Fibroblast of gingiva (primary cell): ENCODE measurements at places on chromosomes 5 and 9.

DNA sequence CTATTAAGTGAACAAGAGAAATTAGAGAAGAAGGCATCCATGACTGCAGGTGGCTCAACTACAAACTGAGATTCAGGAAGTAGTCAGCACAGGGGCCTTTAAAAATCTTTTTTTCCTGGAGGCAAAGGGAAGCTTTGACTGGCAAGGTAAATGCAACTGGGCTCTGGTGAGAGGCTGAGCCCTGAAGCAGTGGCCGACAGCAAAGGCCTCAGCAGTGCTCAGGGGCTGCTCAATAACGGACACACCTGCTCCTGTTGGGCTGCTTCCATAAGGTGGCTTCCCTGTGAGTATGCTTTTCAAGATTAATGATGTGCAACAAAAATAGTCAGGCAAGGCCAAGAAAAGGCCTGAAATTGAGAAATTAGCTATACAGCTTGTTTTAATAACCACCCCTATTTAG lies 134.2 kb upstream of the RGMB start:
- no peak for DNase-seq

GRCh38 chr9:32703635-32704034 lies 68.2 kb upstream of the TAF1L start:
- DNase-seq = no peak

- DNase-seq = no peak
Measured at GRCh38 chr5:135543001-135543484, 7.3 kb upstream of the NEUROG1 start.

DNA sequence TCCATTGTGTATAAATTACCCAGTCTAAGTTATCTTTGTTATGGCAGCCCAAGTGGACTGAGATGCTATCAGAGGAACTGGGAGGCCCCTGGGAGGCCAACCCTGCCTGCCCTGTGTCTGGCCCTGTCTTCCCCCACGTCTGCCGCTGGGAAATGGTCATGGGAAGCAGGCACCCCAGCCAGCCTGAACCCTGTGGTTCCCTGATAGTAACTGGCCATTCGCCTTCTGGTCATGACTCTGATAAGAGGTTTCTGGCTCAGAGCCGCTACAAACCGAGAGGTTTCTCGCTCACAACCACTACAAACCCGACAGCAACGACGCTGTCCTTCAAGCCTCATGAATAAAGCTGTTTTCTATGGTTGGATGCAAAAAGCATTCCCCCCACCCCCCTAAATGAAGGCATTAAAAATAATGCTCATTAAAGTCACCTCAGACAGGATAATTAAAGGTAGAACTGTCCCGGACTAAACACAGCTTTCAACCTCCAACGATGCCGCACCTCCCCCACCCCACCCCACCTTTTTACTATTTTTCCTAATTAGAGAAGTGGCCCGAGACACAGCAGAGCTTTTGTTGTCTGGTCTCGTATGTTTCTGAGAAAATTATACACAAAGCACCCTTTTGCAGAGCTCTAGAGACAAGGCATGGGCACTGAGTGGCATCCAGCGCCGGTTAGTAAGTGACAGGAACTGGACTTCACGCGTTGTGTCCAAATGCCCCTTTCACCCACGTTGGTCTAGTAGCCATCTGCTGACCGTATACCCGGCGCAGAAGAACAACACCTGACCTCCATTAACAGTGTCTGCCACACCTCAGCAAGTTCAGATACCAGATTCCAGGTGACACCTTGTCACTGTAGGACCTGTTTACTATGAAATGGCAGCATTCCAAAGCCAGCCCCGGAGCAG lies 140.8 kb downstream of the COL23A1 start:
- no peak for DNase-seq

DNA sequence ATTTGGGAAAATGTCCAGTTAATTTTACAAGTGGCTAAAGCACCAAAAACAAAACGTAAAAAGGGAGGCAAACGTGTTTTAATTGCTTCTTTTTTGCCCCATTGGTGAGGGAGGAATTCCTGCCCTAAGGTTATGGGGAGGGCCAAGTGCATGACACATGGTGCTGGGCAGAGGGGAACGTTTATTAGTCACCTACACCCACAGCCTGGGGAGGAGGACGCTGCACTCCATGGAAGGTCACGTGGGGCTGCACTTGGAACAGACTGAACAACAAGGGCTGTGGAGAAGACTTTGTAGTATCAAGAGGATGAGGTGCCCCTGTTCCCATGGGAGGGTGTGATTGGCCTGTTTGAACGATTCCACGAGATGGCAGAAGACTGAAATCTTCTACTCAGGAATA lies 13.7 kb upstream of the ADAMTS16 start:
- DNase-seq = no peak

GRCh38 chr5:139162448-139162847 lies 35.7 kb downstream of the SIL1 start:
- no peak for DNase-seq

GRCh38 chr5:124074500-124074899 lies 562.5 kb downstream of the CSNK1G3 start:
- DNase-seq = peak; percentile 6

DNA sequence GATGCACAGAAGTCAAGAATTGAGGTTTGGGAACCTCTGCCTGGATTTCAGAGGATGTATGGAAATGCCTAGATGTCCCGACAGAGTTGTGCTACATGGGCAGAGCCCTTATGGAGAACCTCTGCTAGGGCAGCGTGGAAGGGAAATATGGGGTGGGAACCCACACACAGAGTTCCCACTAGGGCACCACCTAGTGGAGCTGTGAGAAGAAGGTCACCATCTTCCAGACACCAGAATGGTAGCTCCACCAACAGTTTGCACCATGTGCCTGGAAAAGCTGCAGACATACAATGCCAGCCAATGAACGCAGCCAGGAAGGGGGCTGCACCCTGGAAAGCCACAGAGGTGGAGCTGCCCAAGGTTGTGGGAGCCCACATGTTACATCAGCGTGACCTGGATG lies 104.5 kb downstream of the STK32A start:
- DNase-seq = no peak

- no peak for DNase-seq
Measured at GRCh38 chr5:149870697-149871096, 73.9 kb downstream of the PDE6A start.

DNA sequence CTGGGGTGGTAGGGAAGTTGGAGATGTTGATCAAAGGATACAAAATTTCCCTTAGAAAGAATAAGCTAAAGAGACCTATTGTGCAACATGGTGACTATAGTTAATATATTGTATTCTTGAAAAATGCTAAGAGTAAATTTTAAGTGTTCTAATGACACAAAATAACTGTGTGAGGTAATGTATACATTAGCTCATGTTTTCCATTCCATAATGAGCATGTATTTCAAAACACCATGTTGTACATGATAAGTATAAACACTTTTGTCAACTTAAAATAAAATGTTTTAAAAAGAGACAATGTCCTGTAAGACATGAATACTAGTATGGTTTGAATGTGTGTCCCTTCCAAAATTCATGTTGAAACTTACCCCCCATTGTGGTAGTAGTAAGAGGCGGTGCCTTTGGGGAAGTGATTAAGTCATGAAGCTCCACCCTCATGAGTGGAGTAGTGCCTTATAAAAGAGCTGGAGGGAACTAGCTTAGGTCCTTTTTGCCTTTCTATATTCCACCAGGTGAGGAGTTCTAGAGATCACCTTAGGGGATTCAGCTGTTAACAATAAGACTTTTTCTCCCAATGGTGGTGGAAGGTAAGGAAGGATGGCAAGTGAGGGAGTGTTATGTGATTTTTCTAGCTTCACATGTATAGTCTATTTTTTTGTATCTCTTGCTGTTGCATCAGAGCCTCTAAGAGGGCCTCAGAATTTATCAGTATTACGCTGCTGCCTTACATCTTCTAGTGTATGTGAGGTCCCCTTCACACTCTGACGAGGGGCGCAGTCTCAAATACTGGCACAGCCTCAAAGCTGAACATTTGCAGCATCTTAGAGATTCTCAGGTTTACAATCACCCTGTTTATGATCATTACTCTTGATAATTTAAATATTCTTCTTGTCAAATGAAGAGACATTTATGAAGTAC lies 94.9 kb upstream of the NREP start:
- DNase-seq = no peak

DNA sequence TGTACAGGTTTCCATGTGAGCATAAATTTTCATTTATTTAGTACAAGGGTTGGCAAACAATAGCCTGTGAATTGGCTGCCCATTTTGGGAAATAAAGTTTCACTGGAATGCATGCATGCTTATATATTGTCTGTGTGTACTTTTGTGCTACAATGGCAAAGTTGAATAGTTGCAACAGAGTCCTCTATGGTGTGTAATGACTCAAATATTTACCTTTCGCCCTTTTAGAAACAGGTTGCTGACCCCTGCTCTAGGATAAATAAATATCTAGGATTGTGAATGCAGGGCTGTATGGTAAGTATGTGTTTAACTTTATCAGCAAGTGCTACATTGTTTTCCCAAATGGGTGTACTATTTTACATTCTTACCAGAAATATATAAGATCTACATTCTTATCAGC lies 47.2 kb downstream of the XRCC4 start:
- DNase-seq = no peak

DNA sequence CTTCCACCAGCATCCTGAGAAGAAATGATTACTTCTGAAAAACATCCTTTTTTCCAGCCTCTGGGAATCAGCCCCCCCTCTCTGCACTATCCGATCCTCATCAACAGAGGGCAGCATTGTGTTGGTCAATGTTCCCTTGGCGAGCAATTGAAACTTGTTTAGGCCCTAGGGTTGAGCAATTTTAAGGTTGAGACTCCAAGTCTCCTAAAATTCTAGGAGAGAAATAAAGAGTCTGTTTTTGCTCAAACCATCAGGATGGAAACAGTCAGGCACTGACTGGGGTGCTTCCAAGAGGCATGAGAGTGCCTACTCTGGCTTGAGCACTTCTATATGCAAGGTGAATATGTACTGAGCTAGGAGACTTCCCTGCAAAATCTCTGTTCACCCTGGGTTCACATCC lies 12.4 kb upstream of the CYFIP2 start:
- DNase-seq = peak; percentile 50

DNA sequence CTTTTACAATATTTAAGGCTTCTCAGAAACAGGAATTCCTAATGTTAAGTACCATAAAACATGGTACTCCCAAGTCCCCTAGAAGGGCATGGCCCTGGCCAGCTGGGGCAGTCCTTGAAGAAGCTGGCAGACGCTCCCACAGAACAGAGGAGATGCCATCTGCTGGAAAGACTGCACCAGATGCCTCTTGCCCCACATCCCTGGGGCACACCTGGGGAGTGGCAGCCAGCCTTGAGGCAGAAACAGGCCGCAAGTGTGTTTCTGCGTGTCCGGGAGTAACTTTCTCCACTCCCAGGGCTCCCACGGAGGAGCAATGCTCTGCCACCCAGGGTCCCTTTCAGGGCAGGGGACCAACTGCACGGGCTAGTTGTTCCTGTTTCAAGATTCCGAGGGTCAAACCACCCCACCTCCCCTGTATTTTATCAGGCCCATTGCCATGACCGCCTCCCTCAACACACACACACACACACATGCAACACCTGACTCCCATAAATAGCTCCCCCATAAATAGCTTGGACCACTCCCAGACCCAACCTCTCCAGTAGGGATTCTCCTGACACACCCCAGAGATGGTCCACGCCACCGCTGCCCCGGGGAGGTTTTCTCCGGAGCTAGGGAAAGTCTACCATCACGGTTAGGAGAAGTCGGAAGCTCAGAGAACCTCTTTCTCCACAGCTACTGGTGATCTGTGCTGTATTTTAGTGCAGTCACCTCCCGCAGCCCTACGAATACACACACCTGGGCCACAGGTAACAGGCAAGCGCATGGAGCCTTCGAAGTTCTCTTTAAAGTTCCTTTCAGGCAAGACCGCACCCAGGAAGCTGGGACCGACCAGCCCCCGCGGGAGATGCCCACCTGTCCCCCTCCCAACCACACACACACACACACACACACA lies 1.5 kb downstream of the SPOCK1 start:
- DNase-seq = no peak

DNA sequence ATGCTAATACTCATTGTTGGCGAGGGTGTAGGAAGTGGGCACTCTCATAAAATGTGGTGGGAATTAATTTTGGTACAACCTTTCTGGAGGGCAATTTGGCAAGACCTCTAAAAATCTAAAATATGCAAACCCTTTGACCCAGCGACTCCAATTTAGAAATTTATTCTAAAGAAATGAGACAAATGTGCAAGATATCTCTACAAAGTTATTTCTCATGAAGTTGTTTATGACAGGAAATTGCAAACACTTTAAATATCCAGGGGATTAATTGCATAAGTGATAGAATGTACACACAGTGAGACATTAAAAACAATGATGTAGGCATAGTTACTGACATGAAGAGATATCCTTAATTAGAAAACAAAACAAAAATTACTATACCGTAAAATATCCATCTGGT lies 246.3 kb upstream of the MAP3K1 start:
- peak; percentile 3 for DNase-seq

GRCh38 chr5:169700611-169701010 lies 63.5 kb downstream of the DOCK2 start:
- no peak for DNase-seq

GRCh38 chr9:111630182-111630963 lies 761 bp upstream of the DNAJC25 start:
- no peak for DNase-seq

GRCh38 chr9:571066-571465 lies 270.4 kb upstream of the DMRT1 start:
- no peak for DNase-seq

- no peak for DNase-seq
Measured at GRCh38 chr5:16578474-16578883, 38.3 kb downstream of the RETREG1 start.

GRCh38 chr5:56003679-56004078 lies 8.9 kb upstream of the IL6ST start:
- DNase-seq = peak; percentile 98

- DNase-seq = peak; percentile 24
Measured at GRCh38 chr5:142109331-142110045, 909 bp downstream of the NDFIP1 start.

DNA sequence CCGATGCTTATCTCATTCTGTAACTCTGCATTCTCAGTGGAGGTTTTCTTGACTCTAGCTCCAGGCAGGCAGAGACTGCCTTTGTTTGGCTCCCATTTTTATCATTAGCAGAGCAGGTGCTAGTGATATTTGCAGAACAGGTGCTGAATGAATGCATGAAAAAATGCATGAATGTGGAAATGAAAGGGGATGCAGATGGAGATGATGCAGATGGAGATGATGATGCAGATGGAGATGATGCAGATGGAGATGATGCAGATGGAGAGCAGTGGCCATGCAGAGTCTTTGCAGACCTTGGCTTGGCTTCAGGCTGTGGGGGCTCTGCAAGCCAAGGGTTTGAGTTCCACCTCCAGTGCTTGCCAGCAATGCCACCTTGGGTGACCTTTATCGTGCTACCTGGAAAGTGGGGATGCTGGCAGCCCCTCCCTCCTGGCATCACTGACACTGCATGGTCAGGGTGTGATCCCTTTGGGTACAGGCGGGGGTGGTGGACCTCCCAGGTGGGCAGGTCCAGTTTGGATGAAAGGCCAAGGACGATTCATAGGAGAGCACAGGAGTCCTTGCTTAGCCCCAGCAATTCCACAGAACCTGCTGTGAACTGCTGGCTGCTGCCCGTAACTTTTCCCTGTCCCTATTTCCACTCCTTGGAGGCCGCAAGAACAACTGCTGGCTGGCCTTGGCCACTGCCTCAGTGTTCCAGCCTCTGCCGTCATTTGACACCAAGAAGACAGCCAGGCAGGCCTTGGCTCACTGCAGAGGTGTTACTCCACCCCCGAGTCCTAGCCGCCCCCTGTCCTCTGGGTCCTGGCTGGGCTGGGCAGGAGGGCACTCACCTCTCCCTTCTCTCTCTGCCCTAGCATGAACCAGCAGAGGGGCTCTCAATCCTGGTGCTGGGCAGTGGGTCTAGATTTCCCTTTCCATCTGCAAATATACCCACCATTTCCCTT lies 33.0 kb downstream of the ERGIC1 start:
- peak; percentile 67 for DNase-seq

GRCh38 chr5:41012318-41012717 lies 58.8 kb downstream of the MROH2B start:
- DNase-seq = no peak
